ENCODE measurements at places on chromosomes 4 and X.
A peak's percentile ranks its signal among the peaks of the same experiment; 100 is the strongest.

DNA sequence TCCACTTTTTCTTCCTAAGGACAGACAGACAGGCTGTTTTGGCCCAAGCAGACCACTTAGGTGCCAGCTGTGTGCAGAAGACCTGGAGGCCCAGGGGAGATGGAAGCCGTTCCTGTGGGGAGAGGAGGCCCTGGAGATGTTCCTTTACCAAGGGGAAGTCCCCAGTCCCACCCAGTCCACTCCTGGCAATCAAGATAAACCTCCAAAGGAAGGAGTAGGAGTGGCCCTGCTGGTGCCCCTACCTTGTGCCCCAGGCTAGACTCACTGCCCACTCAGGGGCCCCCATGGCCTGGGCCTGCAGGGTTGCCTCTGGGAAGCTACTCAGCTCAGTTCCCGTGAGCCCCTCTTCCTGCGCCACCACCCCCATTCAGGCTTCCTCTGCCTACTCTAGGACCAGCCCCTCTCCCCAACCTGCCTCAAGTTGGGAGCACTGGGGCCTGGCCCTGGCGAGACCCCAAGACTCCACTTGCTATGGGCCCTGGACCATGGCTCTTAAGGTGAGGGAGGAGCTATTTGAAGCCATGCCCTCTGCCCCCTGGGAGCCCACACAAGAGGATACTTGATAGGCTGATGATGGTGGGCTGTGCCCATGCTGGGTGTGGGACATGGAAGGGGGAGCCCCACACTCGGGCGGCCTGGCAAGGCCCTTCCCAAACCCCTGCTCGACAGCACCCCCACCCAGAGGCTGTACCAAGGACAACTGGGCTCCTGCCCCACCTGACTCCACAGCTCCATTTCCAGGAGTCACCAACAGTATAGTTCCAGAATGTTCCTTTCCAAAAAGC lies 24.8 kb upstream of the RNF4 start:
- no peak for DNase-seq

GRCh38 chr4:131430302-131430701 lies 1718.8 kb upstream of the PCDH10 start:
- DNase-seq = no peak

DNA sequence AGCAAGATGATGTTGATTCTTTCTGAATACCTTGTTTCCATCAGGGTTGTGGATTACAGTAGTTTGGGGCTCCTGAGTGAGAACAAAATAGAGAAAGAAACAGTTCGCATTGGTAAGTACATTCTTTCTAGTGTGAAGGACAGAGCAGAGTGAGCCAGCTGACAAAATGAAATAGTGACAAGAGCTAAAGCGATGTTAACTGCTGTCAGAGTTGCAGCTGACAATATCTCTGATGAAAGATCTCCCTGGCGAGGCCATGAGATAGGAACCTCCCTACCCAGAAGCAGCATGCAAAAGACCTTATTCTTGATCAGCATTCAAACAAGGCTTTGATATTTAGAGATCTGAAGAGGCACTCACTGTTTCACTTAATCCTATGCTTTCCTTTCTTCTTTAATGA lies 258.6 kb downstream of the CAMK2D start:
- DNase-seq = no peak

GRCh38 chr4:6450709-6451108 lies 21.7 kb downstream of the PPP2R2C start:
- no peak for DNase-seq

DNA sequence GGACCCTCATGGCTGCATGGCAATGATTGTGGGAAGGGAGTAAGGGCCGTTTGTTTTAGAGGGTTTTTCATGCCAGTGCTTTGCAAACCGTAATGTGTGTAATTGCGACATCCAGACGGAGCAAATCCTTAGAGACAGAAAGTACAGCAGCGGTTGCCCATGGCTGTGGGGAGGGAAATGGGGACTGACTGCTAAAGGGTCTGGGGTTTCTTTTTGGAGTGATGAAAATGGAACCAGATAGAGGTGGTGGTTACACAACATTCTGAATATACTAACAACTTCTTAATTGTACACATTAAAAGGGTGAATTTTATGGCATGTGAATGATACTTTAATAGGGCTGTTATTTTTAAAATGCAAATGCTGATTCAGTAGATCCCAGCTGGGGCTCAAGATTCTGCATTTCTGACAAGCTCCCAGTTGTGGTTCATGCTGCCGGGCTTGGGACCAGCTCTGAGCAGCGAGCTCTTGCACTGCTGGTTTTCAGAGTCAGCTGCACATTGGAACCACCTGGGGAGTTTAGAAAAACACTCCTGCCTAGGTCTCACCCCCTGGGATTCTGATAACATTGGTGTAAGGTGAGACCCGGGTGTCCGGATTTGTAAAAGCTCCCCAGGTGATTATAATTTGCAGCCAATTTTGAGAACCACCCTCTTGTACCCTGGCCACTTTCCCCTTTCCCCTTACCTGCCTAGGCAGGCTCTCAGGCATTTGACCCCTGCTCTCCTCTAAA lies 47.7 kb downstream of the PRPS1 start:
- DNase-seq = no peak

DNA sequence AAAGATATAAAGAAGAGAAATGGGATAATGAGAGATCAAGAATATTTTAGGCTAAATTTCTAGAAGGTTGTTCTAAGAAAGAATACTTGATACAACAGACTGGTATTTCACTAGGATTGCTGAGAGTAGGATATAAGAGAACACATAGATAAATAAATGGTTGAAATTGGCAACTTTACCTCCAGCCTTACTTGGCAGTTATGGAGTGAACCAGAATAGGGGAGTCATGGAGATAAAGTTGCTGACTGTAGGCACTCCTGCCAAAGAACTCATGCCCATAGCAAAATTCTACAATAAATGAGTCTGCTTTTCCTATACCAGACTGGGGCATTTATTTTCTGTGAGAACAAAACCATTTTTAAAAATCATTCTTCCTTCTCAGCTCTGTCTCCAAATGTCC lies 26.4 kb upstream of the MMRN1 start:
- no peak for DNase-seq

DNA sequence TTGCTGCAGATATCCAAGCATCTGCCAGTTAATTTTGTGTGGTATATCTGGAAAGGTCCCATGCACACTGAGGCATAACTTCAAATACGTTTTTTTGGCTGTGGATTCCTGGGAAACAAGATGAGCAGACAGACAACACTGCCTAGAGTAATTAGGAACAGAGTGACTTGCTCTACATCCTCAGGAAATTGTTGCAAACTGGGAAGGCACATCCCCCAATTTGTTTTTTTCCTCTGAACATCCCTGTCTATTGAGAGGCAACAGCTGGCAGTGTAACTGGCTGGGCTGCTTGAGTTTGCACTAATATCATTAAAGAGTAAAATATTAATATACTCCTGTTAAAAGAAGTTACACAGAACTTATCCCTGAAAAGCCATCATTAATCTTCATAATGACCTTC lies 207.7 kb upstream of the SLIT2 start:
- DNase-seq = no peak

GRCh38 chr4:163606896-163607691 lies 112.6 kb downstream of the TMA16 start:
- DNase-seq = no peak

DNA sequence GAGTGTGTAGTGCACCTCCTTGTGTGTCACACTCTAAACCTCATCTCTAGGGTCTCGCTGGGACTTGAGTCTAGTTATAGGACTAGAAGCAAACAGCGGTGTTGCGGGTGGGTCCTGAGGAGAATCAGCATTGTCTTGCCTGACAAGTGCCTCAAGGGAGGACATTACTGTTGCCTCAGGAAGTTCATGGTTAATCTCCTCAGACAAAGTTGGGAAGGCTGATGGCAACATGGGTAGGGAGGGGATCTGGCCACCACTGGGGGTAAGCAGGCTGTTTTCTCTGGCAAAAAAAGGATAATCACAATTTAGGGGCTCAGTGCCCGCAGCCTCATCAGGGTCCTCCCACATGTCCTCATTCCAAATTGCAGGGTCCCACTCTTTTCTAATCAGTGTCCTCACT lies 12.4 kb downstream of the ASB12 start:
- DNase-seq = no peak

DNA sequence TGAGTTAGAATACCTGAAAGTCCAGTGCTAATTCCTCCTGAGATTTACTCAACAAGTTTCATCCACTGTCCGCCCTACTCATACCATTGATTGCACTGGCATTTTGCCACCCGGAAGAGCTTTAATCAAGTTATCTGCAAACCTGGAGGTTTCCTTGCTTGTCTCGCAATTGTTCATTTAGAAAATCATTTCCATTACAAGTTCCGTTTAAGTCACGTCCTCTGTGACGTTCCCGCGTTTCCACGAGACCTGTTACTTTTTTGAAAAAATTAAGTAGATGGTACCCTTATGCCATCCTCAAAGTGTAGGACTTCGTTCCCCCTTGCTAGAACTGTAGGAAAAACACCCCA lies 761 bp upstream of the FRYL start:
- no peak for DNase-seq

GRCh38 chr4:71533121-71533520 lies 194.3 kb downstream of the SLC4A4 start:
- DNase-seq = no peak

DNA sequence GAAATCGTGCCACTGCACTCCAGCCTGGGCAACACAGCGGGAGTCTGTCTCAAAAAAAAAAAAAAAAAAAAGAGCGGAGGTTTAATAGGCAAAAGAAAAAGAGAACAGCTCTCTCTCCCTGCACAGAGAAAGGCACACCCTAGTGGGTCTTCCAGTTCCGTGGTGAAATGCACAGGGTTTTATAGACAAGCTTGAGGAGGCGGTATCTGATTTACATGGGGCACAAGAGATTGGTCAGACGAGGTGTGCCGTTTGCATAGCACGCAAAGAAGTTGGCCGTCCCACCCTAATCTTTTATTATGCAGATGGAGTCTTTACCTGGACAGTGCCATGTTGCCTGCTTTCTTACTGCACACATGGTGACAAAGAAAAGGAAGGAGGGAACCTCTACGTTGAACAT lies 33.5 kb upstream of the REST start:
- DNase-seq = no peak

DNA sequence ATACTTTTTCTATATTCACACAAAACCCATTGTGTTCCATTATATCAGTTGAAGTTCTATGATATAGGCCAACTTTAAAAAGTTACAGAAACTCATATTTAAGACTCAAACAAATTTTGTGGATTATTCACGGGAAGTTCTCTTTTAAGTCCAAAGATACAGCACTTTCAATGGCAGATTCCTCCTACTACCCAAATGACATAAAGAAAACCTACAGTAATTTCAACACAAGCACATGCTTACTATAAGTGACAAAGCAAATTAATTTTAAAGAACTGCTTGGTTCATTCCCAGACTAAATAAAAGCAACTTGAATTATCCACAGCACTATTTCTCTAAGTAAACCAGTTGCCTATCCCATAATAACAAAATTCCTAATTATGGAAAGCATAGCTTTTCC lies 4.1 kb downstream of the PPA2 start:
- no peak for DNase-seq

- no peak for DNase-seq
Observed at GRCh38 chr4:54553001-54553400, 104.8 kb upstream of the KIT start.

GRCh38 chr4:71221510-71222466 lies 117.0 kb upstream of the SLC4A4 start:
- no peak for DNase-seq

DNA sequence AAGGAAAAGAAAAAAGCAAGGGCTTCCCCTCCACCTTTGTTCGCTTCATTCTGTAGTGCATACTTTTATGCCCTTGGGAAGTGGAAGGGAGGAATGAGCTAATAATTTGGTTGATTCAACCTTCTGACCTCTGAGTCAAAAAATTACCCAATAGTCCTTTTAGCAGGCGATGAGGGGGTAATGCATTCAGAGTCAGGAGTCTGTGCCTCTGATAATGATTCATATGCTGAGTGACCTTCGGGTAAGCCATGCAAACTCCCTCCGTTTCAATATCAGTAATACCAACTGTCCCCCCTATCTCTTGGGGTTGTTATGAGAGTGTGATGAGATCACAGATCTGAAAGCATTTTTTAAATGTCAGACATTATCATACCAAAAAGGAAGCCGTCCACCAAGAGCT lies 41.6 kb upstream of the ACSL4 start:
- DNase-seq = peak; percentile 24

DNA sequence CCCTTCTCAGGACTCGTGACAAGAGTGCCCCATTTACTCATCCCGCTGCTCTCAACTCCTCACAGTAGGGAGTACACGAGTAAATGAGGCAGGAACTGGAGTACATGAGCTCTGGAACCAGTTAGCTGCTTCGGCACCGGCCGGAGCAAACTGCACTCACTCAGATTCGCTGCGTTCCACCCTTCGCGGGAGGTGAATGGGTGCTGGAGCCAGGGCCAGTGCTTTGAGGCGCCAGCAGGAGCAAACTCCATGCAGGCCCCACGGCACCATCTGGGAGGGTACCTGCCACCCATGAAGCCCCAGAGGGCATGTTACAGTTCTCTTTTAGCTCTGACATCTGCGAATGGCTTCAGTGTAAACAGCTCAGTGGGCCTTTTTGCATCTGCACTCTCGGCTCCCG lies 315.5 kb upstream of the GK2 start:
- no peak for DNase-seq

DNA sequence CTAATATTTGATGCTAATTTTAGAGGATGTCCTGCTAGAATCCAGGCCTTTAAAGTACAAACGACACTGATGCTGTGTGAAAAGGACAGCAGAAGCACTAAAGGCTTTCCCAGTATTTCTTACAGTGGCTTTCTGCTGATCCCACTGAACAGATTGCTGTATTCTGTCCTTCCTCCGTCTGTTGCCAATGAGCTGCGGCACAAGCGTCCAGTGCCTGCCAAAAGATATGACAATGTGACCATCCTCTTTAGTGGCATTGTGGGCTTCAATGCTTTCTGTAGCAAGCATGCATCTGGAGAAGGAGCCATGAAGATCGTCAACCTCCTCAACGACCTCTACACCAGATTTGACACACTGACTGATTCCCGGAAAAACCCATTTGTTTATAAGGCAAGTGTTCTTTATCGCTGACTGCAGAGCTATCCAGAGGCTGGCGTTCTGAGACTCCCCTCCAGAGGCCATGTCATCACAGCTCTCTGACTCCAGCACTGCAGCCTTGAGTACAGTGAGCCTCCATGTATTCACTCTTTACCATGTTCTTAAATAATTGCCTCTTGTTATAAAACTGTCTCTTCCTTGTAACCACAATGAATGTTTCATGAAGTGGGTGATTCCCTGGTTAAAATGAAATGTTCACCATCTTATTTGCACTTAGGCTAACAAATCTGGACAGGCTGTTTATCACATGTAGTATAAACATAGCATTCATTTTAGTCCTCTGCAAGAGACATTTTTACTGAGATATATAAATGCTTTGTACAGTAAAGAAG lies 43.6 kb downstream of the GUCY1B1 start:
- DNase-seq = no peak
